ENCODE measurements at places on chromosomes 7 and 10.

- DNase-seq, result no peak
Observed at GRCh38 chr7:124351950-124352349, 319.1 kb upstream of the TMEM229A start.

DNA sequence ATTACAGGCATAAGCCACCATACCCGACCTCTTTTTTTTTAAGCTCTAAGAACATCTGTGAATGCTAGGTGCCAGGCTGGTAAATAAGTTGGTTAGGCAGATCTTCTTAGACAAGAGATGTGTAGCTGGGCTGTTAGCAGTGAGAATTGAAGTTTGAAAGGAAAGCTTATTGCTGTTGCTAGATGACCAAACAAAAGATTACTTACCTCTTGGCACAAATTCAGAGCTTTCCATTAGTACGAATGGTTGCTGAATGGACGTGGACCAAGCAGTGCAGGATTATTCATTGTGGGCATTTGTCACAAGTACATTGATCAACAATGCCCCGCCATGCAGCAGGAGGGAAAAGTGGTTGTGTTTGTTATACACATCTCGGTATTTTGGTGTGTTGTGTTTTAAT lies 131.2 kb downstream of the GFRA1 start:
- no peak for DNase-seq

- no peak for DNase-seq
Observed at GRCh38 chr10:111035542-111035941, 41.3 kb upstream of the ADRA2A start.

GRCh38 chr7:78635026-78635793 lies 818.3 kb downstream of the MAGI2 start:
- no peak for DNase-seq

DNA sequence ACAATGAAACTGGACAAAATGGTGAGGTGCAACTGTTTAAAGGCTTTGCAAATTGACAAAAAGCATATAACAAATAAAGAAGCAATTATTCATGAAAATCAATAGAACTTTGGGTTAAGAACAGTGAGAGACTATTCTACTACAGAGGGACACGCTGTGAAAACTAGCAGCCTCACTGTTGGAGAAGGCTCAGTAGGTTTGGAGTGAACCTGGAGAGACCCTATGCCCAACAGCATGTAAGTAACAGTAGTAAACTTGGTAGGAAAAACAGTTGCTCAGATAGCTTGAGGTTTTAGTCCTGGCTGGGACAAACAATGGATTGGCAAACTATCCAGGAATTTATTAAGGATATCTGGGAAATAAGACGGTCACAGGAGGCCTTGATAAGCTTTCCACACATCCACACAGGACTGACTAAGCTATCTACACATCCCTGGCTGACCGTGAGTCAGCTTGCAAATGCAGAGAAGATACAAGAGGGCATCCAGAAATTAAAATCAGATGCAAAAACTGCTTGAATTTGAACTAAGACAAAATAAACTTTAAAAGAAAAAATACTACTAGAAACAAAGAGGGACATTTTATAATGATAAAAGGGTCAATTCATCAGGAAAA lies 15.9 kb downstream of the FAM149B1 start:
- no peak for DNase-seq

DNA sequence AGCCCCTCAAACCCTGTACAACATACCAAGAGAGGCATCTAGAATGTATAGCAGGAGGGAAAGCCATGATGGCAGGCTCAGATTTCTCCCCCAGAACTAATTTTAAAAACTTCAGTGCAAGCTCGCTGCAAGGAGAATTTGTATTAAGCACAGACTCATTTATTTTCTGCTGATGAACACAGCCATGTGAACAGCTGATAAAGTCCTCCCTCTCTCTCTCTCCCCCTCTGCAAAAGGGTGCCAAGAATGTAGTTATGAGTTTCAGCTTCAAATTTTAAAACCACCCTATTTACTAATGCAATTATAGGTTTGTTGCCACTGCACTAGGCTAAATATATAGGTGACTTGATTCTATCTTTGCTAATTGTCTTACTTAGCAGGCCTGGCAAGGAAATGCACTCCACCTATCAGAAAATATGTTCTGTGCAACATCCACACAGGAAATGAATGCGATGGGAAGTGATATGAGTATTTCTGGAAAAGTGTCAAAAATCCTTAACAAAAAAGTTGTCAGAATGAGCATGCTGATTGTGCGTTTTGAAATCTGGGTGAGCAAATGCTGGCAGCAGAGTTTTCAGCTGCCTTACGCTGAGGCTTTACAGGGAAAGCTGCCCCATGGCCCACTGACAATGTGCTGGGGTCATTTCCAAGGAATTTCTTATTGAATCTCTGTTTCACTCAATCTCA lies 43.4 kb upstream of the GHITM start:
- DNase-seq, result no peak

DNA sequence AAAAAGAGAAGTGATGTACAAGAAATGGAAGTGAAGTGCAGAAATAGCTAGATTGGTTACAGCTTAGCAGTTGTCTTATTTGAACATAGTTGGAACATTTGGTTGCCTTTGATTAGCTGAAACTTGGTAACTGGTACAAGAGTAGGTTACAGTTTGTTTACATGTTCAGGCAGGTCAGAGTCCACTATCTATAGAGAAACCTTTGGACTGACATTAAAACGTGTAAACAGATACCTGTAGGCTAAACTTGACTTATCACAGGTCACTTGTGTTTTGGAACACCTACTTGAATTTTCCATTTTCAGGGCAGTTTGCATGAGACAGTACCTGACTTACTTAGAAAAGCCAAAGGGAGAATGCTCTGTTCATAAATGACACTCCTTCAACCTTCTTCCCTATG lies 28.5 kb upstream of the CYP2C8 start:
- DNase-seq, result no peak

- no peak for DNase-seq
Observed at GRCh38 chr7:99860281-99861127, 16.3 kb downstream of the OR2AE1 start.

DNA sequence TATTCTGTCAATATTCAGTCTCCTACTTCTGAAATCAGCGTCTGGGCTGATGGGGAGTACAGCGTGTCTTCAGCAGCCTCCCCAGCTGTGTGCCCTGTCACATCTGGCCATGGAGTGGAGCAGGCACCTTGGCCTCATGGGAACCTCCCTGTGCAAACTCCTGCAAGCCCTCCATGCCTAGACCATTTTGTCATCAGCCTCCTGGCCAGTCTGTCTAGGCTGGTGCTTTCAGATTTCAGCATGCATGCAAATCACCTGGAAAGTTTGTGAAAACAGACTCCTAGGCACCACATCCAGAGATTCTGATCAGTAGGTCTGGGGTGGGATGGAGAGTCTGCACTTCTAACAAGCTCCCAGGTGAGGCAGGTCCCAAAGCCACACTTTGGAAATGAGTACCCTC lies 26.2 kb upstream of the CCSER2 start:
- no peak for DNase-seq

DNA sequence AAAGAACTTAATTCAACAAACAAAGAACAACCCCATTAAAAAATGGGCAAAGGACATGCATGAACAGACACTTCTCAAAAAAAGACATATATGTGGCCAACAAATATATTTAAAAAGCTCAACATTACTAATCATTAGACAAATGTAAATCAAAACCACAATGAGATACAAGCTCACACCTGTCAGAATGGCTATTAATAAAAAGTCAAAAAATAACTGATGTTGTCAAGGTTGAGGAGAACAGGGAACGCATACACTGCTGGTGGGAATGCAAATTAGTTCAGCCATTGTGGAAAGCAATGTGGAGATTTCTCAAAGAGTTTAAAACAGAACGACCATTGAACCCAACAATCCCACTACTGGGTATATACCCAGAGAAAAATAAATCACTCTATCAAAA lies 19.1 kb downstream of the ZFAND4 start:
- DNase-seq, result no peak

GRCh38 chr7:37054624-37055241 lies 330.4 kb upstream of the AOAH start:
- DNase-seq, result no peak

- no peak for DNase-seq
Observed at GRCh38 chr7:37942934-37943610, 22.6 kb downstream of the EPDR1 start.

GRCh38 chr10:59617996-59618395 lies 91.7 kb downstream of the SLC16A9 start:
- no peak for DNase-seq

DNA sequence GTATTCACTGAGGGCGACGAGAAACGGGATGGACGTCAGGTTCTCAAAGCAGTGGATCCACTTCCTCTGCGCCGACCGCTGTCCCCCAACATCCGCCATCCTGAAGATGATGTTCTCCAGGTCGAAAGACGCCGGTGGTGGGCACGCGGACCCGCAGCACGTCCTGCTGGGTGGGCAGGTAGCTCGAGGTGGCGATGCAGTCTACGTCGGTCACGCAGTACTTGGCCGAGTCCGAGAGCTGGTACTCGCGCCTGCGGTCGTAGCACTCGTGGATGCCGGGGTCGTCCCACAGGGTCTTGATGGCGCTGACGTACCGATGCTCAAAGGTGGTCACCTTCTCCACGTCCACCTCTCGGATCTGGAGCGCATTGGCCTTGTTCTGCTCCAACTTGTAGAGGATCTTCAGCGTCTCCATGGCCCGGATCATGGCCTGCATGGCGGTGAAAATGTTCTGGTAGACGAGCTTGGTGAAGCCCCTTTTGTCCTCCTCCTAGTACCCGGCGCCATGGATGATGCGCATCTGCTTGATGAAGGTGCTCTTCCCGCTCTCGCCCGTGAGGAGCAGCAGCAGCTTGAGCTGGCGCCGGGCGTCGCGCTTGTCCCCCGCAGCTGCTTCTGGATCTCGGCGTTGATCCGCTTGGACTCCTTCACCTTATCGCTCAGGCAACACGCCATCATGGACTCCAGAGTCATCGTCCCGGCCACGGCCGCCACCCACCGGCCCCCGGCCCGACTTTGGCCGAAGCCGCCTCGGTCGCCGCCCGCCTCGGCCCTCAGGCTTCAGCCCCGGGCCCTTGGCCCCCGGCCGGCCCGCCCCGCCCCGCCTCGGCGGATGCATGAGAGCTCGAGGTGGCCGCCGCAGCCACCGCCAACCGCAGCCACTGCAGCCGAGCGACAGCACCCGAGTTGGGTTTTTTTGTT lies 122.9 kb upstream of the KCTD7 start:
- peak; percentile 49 for DNase-seq

GRCh38 chr7:119842337-119842736 lies 430.6 kb upstream of the KCND2 start:
- DNase-seq, result no peak

GRCh38 chr7:47416492-47417480 lies 165.1 kb downstream of the TNS3 start:
- DNase-seq, result no peak

GRCh38 chr10:12945690-12946359 lies 55.7 kb downstream of the CCDC3 start:
- no peak for DNase-seq

GRCh38 chr7:64183126-64183742 lies 23.8 kb upstream of the ZNF735 start:
- peak; percentile 42 for DNase-seq

DNA sequence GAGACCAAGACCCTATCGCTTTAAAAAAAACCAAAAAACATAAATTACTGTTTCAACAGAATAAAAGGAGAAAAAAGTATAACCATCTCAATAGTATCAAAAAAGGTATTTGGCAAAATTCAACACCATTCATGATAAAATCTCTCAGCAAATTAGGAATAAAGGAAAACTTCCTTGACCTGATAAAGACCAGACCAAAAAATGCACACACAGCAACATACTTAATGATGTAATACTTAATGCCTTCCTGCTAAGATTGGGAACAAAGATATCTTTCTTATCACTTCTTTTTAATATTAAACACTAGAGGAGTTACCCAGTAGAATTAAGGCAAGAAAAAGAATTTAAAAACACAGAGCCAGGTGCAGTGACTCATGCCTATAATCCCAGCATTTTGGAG lies 79.3 kb downstream of the CNOT4 start:
- no peak for DNase-seq

DNA sequence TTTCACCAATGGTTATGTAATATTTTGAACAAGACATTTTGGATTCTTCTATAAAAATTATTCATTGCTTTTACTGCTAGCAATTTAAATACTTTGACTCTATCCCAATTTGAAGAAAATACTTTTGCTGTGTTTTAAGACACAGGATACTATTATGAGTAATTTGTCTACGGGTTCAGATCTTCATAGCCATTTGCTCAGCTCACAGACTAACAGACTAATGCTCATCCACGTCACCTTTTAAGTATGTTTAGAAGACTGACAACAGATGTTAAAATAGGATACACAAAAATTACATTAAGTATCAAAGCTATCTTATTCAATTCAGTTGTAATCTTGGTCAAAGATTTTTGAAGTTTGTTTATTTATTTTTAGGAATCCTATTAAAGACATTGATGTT lies 251.3 kb upstream of the CHRM2 start:
- no peak for DNase-seq

GRCh38 chr7:114255404-114255841 lies 159.2 kb upstream of the FOXP2 start:
- DNase-seq, result no peak

GRCh38 chr10:33201971-33202370 lies 132.5 kb downstream of the NRP1 start:
- no peak for DNase-seq

DNA sequence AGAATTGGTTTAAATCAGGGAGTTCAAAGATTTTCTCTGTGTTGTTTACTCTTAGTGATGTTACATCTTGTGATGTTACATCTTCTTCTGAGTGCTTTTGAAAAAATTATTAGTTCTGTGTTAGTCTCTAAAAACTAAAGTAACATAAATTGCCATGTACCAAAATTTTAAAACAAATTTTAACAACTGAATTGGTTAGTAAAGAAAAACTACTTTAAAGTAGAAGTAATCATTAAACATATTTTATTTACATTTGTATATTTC lies 5.2 kb upstream of the IGF2BP3 start:
- no peak for DNase-seq

DNA sequence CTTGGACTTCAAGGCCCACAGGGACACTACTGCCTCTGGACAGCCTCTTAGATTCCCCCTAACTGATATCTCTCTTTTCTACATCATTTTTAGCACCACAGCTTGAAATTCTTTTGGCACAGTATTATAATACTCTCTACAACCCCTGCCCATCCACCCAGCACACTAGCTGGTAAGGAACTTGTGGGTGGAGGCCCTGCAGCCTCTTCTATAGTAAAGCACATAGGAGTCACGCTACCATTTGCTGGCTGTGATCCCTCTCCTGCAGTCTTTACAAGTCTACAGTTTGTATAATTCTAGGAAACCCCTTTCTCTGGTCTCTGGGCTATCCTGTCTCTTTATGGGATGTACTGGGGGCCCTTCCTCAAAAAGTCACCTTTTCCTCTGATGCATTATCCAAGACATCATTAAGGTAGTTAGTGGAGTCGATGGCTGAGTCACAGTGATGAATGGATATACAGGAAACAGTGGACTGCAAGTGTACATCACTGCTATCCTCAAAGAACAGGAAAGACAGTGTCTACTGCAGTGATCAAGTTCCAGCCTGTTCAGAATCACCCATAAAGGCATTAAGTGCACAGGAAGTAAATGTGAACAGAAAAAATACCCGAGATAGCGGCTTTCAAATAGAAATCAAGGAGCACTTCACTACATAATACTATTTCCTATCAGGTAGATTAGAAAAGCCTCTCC lies 54.4 kb downstream of the STK17A start:
- no peak for DNase-seq

GRCh38 chr10:78059906-78060702 lies 26.4 kb downstream of the RPS24 start:
- DNase-seq, result no peak
